PC-9 (cell line): ENCODE measurements at places on chromosomes 11 and 22.

GRCh38 chr11:6812390-6813005, 13.0 kb upstream of the OR6A2 start:
- DNase-seq: peak; percentile 11
- no peaks in the 10 kb centered on the region for H3K4me1 ChIP-seq
- H3K27me3 ChIP-seq: no peaks in the 10 kb centered on the region

DNA sequence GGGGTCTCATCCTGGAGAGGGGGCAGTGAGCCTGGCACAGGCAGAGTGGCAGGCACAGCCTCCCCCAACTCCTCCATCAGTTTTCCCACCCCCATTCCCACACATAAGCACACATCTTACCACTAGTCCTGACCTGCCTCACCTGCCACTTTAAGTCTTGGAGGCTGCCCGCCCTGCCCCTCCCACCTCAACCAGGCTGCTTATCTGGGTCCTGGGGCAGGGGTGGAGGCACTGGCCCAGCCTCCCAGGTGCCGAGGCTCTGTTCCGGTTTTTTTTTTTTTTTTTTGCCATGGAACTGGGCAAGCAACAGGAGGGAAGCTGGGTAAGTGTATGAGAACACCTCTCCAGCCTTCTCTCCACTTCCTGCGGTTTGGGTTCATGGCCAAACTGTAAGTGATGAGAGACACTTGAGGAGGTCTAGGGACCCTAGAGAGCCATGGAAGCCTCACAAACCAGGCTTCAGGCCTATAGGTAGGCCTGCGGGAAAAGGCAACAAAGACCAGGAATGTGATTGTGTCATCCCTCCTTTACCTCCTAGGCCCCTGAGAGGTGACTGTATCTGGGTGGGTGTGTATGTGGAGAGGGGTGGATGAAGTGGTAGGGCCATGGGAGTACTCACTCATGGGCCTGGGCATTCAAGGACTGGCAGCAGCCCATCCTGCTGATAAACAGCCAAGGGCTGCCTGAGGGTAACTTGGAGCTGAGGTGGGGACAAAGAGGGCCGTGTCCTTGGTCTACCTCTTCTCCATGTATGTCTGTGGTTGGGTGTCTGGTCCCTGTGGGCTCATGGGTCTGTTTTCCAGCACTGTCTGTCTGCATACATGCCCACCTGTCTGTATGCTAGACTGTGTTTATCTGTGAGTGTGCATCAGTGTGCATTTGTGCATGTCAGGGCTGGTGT, 22.6 kb downstream of the PHLDB1 start:
- no peak overlapping the region for H3K27ac ChIP-seq
- DNase-seq: no peak

GRCh38 chr11:116373104-116373944, 399.5 kb downstream of the BUD13 start:
- no peak overlapping the region for H3K4me3 ChIP-seq
- no peaks in the 10 kb centered on the region for H3K36me3 ChIP-seq
- 0 out of 2 replicates have a peak, but pooled peaks cover 3% of the 10 kb centered on the region for H3K27me3 ChIP-seq
- no peaks in the 10 kb centered on the region for H3K4me1 ChIP-seq

DNA sequence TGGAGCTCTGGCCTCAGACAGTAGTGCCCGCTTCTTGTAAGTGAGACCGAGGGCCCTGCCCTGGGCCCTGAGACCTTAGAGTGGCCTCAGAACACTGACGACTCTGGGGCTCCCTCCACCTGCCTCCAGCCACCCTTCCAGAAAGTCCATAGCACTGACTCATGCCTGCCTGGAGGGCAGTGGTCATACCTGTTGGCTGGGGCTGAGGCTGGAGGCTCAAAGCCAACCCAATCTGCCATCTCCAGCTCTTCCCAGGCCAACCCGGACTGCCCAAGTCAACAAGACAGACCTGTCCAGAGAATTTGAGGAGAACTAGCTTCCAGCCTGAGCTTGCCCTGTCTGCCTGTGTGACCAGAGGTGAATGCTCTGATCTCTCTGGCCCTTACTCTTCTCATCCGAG, 66.9 kb upstream of the TTLL12 start:
- peaks cover 9% of the 10 kb centered on the region for H3K4me1 ChIP-seq
- peaks cover 44% of the 10 kb centered on the region for H3K27me3 ChIP-seq
- H3K4me3 ChIP-seq: no peak overlapping the region

GRCh38 chr11:116078101-116078591, 573.9 kb upstream of the CADM1 start:
- no peak overlapping the region for H3K4me3 ChIP-seq
- no peak overlapping the region for H3K27ac ChIP-seq
- no peak for DNase-seq
- no peaks in the 10 kb centered on the region for H3K4me1 ChIP-seq
- no peaks in the 10 kb centered on the region for H3K36me3 ChIP-seq

DNA sequence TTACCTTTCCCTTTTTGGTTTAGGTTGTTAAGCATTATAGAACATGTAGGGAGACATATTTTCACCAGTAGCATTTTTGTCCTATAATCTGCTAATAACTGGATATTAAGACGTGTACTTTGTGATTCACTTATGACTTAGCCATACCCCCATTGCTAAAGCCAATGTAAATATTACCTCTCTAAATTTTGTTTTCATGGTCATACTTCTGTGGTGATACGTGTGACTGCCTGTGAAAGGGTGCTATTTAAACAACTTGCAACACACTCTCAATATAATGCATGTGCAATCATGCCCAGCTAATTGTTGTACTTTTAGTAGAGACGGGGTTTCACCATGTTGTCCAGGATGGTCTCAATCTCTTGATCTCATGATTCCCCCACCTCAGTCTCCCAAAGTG, 36.2 kb upstream of the PAK1 start:
- DNase-seq: no peak
- peaks cover 33% of the 10 kb centered on the region for H3K27me3 ChIP-seq
- H3K4me3 ChIP-seq: no peak overlapping the region
- no peaks in the 10 kb centered on the region for H3K36me3 ChIP-seq
- H3K4me1 ChIP-seq: peaks cover 38% of the 10 kb centered on the region
- H3K27ac ChIP-seq: no peak overlapping the region

- no peak overlapping the region for H3K4me3 ChIP-seq
- H3K27me3 ChIP-seq: peaks cover 80% of the 10 kb centered on the region
- H3K36me3 ChIP-seq: no peaks in the 10 kb centered on the region
- DNase-seq: no peak
Observed at GRCh38 chr11:121383716-121384115, 68.4 kb upstream of the SORL1 start.

DNA sequence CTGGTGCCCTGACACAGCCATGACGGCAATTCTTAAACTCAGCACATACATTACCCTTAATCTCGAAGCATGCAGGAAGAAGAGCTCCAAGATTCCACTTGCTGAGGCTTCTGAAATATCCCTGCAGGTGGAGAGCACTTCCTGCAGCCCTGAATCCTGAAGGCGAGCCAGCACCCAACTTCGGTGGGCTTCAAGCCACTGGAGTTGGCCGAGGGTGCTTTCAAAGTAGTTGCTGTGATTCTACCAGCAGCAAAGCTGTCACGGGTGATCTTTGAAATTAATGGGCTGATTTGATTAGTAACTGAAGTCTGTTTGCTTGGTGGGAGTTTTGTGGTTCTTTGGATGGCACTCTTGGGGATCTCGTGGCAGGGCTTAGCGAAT, 9.0 kb upstream of the FTH1 start:
- H3K27me3 ChIP-seq: no peaks in the 10 kb centered on the region
- peaks cover 92% of the 10 kb centered on the region for H3K4me1 ChIP-seq
- no peak overlapping the region for H3K27ac ChIP-seq
- DNase-seq: no peak
- H3K36me3 ChIP-seq: no peaks in the 10 kb centered on the region

GRCh38 chr11:116454951-116455350, 317.8 kb downstream of the BUD13 start:
- peaks cover 44% of the 10 kb centered on the region for H3K27me3 ChIP-seq
- no peaks in the 10 kb centered on the region for H3K4me1 ChIP-seq
- H3K36me3 ChIP-seq: no peaks in the 10 kb centered on the region
- no peak for DNase-seq
- H3K4me3 ChIP-seq: no peak overlapping the region
- no peak overlapping the region for H3K27ac ChIP-seq

- no peak overlapping the region for H3K27ac ChIP-seq
- H3K4me3 ChIP-seq: no peak overlapping the region
- DNase-seq: no peak
- H3K36me3 ChIP-seq: 0 out of 2 replicates have a peak, but pooled peaks cover 4% of the 10 kb centered on the region
Observed at GRCh38 chr11:130162733-130163132, 3.2 kb downstream of the ST14 start.

DNA sequence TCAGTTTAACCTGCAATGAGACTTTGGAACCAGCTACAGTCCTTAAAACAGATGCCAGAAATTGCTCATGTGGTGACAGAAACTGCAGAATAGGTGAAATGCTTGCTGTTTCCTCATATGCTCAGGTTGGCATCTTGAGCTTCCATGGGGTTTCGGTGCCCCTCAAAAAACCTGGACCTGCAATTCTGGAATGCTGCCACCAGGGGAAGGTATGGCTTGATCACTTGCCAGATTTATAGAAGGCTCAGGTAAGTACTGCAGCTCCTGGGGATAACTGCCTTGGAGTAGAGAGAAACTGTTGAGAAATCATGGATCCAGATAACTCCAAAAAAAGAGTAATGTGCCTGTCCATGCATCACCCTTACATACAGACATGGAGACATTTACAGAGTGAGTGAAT, 113.0 kb downstream of the CTTN start:
- no peak overlapping the region for H3K27ac ChIP-seq
- DNase-seq: no peak
- H3K4me1 ChIP-seq: peaks cover 5% of the 10 kb centered on the region; the same call in 1 of the 2 replicates
- no peak overlapping the region for H3K4me3 ChIP-seq
- H3K27me3 ChIP-seq: no peaks in the 10 kb centered on the region

GRCh38 chr11:1335811-1336761, 26.7 kb upstream of the TOLLIP start:
- H3K4me3 ChIP-seq: peak overlapping the region; percentile 55; the same call in 1 of the 2 replicates
- H3K27me3 ChIP-seq: no peaks in the 10 kb centered on the region
- H3K27ac ChIP-seq: no peak overlapping the region; the same call in 1 of the 2 replicates
- no peaks in the 10 kb centered on the region for H3K36me3 ChIP-seq
- peak; percentile 44 for DNase-seq

GRCh38 chr11:121421149-121421901, 30.8 kb upstream of the SORL1 start:
- H3K4me3 ChIP-seq: no peak overlapping the region
- H3K4me1 ChIP-seq: peaks cover 15% of the 10 kb centered on the region
- no peak overlapping the region for H3K27ac ChIP-seq

GRCh38 chr11:131300439-131300717, 70.0 kb upstream of the NTM start:
- H3K4me3 ChIP-seq: no peak overlapping the region
- H3K27ac ChIP-seq: no peak overlapping the region
- no peaks in the 10 kb centered on the region for H3K36me3 ChIP-seq
- no peaks in the 10 kb centered on the region for H3K4me1 ChIP-seq

GRCh38 chr11:47889714-47890441, 41.7 kb upstream of the NUP160 start:
- H3K4me3 ChIP-seq: no peak overlapping the region
- no peak overlapping the region for H3K27ac ChIP-seq
- H3K36me3 ChIP-seq: no peaks in the 10 kb centered on the region
- H3K27me3 ChIP-seq: no peaks in the 10 kb centered on the region
- DNase-seq: no peak

DNA sequence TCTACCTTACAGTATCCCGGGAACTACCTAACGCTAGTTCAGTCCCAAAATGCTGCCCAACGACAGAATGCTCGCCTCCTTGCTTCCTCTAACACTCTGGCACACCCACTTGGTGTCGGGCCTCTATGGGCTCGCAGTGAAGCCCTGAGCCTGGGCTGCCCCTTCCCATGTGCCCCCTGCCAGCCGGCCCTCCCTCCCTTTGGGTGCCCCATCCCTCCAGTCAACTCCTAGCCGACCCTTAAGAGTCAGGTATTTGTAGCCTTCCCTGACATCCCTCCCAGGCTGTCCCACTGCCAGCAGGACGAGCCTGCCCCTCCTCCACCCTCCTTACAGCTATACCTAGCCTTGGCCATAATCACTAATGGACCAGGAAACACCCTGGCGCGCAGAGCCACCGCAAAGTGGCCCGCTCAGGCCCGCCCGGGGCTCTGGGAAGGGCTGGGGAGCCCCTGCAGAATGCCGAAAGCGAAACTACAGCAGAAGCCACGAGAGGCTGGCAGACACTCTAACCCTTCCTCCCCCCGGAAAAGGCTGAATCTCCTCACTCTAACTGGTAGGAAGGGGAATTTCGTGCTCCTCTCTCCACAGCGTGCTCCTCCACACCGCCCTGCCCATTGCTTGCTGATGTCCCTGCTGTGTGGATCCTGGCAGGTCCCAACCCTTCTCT, 8.2 kb downstream of the CBX7 start:
- H3K4me1 ChIP-seq: peaks cover 15% of the 10 kb centered on the region
- no peak overlapping the region for H3K27ac ChIP-seq
- no peaks in the 10 kb centered on the region for H3K27me3 ChIP-seq
- H3K4me3 ChIP-seq: peak overlapping the region; percentile 98
- no peak for DNase-seq
- no peaks in the 10 kb centered on the region for H3K36me3 ChIP-seq

- no peak for DNase-seq
- H3K27ac ChIP-seq: no peak overlapping the region
- H3K36me3 ChIP-seq: no peaks in the 10 kb centered on the region
- no peak overlapping the region for H3K4me3 ChIP-seq
- no peaks in the 10 kb centered on the region for H3K4me1 ChIP-seq
Observed at GRCh38 chr11:115889712-115890111, 385.5 kb upstream of the CADM1 start.

DNA sequence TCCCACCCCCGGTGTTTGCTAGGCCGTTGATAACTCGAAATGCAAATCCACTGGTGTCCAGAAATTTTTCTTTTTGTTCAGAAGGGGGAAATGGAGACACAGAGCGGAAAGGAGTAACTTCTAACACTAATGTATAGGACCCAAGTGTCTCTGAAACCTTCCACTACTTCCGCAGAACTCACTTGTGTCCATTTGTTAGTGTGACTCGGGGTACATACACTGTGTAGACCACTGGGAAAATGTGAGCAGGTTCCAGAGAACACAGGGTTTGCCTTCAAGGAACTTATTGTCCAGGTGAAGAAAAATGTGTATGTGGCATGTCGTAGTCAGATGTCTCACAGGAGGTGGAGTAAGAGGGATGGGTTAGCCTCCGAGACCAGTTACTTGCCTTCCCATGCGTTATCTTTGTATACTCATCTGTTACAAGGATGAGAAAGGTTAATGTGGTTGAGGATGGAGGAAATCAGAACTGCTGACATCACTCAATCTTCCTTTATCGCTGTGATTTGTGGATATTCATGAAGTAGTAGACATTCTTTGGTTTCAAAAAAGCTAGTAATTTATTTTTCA, 857 bp downstream of the ARCN1 start:
- no peaks in the 10 kb centered on the region for H3K27me3 ChIP-seq
- H3K4me1 ChIP-seq: peaks cover 28% of the 10 kb centered on the region
- H3K27ac ChIP-seq: peak overlapping the region; percentile 83
- DNase-seq: no peak
